D721Med (cell line): ENCODE measurements at places on chromosomes 3 and 15.
A peak's percentile ranks its signal among the peaks of the same experiment; 100 is the strongest.

- no peak for DNase-seq
These were observed 136.2 kb downstream of the MBNL1 start for GRCh38 chr3:152404976-152405375.

GRCh38 chr3:165336786-165337185 is 140.6 kb upstream of the SLITRK3 start:
- DNase-seq: no peak

- no peak for DNase-seq
These were observed 17.9 kb upstream of the NRROS start for GRCh38 chr3:196621611-196622010.

- no peak for DNase-seq
These were observed 3.0 kb upstream of the SPG11 start for GRCh38 chr15:44666210-44667038.

DNA sequence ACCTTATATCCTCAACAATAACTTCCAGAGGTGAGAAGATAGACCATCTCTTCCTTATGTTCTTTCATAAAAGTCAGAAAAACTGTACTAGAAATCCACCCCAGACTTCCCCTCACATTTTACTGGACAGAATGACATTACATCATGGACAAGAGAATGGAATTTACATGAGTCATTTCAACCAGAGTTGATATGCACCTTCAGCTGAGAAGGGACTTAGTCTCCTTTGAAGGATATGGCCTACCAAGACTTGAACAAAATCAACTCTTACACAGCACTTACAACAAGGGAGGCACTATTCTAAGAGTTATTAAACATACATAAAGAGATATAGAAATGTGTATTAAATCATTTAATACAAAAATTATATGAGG is 380.0 kb upstream of the DPH6 start:
- no peak for DNase-seq

GRCh38 chr3:158097593-158098308 is 8.5 kb downstream of the SHOX2 start:
- no peak for DNase-seq

GRCh38 chr3:18426597-18427193 is 1.6 kb upstream of the SATB1 start:
- no peak for DNase-seq

DNA sequence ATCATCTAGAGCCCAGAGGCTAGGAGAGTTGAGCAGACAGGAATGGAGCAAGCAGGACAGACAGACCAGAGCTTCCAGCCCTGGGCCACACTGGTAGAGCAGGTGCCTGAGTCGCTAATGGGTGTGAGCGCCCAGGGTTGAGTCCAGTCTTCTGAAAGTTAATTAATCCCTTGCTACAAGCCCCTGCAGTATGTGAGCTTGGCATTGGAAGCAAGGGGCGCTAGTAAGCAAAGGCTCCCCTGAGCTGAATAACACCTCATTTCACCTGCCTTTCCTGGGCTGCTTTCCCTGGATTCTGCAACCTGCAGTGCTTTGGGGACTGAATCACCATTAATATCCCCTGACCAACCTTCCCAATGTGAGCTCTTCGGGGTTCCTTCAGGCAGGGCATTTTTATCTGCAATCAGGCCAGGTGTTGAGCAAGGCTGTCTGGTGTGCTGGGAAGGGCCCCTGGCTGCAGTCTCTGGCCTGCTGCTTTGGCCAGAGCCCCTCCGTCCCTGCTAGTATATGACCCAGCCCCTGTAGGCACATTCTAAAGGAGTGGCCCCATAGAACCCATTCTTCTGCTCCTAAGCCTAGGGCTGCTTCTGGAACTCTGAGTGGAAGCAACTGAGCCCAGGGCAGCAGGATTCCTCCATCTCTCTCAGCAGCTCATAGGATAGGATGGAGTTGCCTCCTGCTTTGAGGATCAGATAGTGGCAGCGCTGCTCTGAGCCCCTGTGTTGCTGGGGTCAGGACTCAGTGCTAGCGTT is 45.1 kb upstream of the EPHB1 start:
- no peak for DNase-seq

- DNase-seq: no peak
These were observed 15.3 kb downstream of the ZBTB47 start for GRCh38 chr3:42668793-42669217.

DNA sequence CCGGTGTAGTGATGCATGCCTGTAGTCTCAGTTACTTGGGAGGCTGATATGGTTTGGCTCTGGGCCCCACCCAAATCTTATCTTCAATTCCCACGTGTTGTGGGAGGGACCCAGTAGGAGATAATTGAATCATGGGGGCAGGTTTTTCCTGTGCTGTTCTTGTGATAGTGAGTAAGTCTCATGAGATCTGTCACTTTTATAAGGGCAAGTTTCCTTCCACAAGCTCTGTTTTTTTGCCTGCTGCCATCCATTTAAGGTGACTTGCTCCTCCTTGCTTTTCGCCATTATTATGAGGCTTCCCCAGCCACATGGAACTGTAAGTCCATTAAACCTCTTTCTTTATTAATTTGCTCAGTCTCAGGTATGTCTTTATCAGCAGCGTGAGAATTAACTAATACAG is 566.7 kb upstream of the NECTIN3 start:
- no peak for DNase-seq

DNA sequence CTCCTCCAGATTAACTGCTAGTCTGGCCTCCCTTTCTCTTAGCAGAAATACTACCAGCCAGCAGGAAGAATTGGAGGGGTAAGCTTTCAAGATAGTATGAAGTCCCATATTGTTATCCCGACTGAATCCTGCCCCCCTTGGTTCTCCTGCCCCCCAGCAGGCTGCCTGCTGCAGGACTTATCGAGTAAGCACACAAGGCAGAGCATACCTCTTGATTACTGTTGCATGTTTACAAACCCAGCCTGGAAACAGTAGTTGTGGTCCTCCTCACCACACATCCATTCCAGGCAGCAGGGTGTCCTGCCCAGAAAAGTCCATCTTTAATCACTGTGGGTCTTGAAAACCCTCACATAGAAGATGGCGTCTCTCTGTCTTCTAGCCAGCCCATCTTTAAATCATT is 66.8 kb upstream of the PPP2R3A start:
- no peak for DNase-seq

- DNase-seq: no peak
These were observed 15.6 kb upstream of the CTXND1 start for GRCh38 chr15:80267658-80268057.

DNA sequence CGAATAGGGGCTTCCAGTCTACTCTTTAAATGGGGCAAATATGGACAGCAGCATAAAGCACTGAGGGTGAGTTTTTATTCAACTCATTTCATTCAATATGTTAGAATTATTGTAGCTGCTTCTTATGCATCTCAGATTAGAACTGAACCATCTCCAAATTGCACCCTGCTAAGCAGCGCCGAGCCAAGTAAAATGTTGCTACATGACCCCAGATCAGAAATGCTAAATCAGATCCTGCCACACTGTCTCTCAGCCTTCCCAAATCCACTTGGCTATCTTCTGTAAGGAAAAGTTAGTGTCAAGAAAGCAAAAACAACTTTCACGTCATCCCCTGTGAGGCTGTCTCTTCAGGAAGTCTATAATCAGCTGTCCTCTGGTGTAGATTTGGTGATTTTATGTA is 293.2 kb downstream of the CNTN4 start:
- no peak for DNase-seq

DNA sequence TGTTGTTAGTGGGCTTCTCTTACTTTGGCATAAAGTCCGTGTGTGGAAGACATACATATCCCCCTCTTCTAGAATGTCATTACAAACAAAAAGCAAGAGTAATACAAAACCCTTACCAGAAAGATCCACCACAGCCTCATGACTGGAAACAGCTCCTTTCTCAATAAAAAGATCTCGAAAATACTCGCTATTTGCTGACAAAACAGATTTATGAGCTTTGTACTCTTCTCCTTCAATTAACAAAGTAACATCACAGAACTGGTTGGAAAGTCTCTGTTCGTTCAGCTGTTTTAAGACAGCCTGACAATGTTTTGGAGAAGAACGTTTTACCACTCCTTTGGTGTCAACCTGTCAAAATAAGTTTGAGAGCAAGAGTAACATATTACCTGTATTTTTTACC is 5.9 kb downstream of the ZBTB11 start:
- no peak for DNase-seq

DNA sequence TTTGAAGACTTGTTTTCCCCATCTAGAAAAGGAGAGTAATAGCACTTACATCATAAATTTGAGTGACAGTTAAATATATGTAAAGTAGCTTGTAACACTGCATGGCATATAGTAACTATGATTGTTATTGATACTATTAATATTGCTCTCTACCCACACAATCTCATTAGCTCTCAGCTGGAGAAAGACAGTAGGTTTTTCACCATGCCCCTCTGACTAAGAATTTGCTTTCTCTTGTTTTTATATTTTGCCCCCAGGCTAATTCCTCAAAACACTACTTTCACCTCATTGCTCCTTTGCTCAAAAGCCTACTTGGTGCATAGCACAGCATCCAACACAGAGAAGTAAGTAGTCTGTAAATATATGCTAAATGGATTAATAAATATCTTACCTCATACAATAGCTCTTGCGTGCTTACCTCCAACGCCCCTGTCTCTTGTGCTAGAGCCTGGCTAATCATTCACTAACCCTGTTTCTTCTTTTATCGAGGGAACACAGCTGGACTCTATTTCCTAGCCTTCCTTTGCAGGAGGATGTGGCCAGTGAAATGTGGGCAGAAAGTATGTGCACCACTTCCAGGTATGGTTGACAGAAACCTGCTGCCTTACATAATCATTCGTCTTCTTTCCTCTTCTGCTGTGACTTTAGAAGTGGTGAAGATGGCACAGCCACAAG is 190.0 kb downstream of the PLCH1 start:
- no peak for DNase-seq

DNA sequence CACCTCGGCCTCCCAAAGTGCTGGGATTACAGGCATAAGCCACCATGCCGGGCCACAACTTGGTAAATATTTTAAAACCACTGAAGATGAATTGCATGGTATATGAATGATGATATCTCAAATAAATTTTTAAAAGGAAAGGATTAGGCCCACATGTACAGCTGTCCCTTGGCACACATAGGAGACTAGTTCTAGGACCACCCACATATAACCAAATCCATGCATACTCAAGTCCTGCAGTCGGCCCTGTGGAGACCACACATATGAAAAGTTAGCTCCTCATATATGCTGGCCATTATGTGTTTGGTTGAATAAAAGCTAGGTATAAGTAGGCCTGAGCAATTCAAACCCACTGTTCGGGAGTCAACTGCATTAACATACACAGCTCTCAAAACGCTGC is 10.6 kb downstream of the CLPX start:
- no peak for DNase-seq

DNA sequence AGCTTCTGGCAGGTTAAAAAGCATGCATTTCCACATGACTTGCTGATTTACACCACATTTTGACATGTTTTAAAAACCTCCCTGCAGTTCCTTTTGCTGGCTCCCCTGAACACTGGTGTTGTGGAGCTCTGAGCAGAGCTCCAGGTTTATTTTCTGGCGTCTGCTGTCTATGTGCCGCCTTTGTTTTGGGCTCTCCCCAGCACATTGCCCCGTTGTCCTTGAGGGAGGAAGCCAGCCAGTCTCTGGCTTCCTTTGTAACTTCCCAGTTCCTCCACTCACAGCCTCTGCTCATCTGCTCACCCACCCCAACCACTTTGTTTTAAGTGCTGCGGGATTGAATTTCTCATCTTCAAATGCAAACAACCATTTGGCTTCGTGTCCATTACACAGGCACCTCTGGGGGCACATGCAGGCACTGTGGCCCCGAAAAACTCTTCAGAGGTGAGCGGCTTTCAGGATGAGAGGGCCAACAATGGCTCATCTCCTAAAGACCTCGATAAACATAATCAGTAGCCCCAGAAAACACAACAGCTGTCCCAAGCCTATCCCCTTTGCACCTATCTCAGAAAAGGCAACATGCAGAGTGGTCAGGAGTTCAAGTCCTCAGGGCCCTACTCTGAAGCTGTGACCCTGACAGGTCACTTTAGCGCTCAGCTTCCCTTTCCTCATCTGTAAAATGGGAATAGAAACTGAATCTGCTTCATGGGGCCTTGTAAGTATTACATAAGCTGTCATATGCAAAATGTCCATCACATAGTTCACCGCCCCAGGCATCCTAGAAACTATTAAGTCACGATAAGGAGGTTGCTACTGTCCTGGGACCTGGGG is 1.3 kb upstream of the MEF2A start:
- no peak for DNase-seq

DNA sequence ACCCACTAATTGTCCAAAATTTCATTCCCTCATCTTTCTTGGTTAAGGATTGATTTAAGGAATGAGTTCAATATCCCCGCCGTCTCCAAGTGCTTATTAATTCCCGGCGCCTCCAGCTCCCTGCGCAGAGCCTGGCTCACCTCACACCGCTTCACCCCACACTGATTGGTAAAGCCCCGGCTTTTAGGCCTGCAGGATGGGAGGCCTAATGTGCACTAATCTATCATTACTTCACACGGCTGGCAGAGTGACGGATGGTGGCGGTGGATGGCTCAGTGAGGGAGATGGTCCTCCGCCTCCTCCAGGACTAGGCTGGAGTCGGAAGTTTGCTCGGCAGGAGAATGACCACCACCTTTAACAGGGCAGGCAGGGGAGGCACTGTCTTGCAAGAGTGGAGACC is 81.7 kb downstream of the MEGF11 start:
- DNase-seq: no peak

GRCh38 chr3:185528532-185528931 is 23.9 kb downstream of the LIPH start:
- DNase-seq: no peak

- no peak for DNase-seq
These were observed 8.8 kb downstream of the BCL2A1 start for GRCh38 chr15:79962178-79962577.

- no peak for DNase-seq
These were observed 456.1 kb downstream of the MFSD1 start for GRCh38 chr3:159257954-159258353.

- DNase-seq: peak; percentile 91
These were observed 82.1 kb downstream of the LINGO1 start for GRCh38 chr15:77550301-77551251.

DNA sequence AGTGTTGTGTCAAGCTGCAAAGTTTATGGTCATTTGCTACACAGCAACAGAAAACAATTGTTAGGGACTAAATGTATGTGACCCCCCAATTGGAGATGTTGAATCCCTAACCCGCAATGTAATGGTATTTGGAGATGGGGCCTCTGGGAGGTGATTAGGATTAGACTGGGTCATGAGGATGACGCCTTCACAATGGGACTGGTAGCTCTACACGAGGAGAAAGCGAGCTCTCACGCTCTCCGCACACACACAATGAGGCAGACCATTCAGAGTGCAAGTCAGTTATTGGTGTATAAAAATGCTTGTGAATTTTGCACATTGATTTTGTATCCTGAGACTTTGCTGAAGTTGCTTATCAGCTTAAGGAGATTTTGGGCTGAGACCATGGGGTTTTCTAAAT is 116.9 kb upstream of the NSMCE3 start:
- no peak for DNase-seq

DNA sequence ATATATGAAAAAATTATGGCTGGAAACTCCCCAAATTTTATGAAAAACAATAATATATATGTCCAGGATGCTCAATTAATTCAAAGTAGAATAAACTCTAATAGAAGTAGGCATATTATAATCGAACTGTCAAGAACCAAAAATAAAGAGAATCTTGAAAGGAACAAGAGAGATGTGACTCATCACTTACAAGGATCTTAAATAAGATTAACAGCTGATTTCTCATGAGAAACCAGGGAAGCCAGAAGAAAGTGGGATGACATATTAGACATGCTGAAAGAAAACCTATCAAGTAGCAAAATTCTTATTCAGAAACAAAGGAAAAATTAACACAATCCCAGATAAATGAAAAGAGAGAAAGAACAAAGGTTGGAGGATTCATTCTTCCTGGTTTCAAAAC is 66.8 kb downstream of the FAIM start:
- DNase-seq: no peak

GRCh38 chr3:190645932-190646460 is 132.1 kb downstream of the IL1RAP start:
- no peak for DNase-seq
